ENCODE measurements at places on chromosomes 5 and 9.

DNA sequence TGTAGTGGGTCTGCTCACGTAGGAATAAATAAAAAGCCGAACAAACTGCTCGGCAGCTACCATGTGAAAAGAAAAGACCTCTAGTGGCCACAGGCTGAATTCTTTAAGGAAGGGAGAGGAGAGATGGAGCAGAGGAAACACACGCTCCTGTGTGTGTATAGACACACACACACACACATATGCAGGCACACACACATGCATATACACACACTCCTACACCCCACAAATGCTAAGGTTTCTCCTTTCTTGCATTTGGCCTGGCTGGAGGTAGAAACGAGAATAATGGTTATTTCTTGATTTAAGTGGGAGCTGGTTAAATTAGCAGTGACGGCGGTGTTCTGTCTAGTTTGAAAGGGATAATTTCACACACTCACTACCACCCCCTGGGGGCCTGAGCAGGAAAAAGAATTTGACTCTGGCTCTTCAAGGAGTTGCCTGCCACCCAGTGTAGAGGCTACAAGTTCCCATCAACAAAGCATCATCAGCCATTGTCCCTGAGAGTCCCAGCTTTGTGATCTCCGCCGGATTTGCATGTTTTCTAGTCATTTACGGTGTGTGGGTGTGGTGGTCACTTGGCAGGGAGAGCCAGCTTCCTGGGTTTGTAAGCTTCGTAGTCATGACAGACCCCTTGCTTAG, at the start of gene INSYN2B:
INSYN2B (minus strand) TSS at position 78 of the 636 bp plus-strand sequence. CDS start 96,597 bp downstream, outside the sequence.
- peak; percentile 75 for DNase-seq

DNA sequence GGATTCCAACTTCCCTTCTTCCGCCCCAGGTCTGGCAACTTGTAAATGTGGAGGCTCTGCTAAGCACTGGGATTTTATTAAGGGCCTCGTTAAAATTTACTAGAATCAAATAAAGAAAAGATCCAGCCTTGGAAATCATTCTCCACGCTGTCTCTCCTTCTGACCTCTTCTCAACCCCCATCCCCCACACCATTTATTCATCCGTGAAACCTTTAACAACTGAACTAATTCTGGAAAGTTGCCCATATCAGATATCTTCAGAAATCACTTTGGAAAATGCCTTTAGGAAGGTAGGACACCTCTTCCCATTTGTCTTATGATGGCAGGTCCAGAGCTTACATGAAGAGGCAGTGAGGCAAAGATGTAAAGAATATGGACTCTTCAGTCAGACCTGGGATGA, 288.5 kb downstream of the SLIT3 start:
- DNase-seq = no peak

DNA sequence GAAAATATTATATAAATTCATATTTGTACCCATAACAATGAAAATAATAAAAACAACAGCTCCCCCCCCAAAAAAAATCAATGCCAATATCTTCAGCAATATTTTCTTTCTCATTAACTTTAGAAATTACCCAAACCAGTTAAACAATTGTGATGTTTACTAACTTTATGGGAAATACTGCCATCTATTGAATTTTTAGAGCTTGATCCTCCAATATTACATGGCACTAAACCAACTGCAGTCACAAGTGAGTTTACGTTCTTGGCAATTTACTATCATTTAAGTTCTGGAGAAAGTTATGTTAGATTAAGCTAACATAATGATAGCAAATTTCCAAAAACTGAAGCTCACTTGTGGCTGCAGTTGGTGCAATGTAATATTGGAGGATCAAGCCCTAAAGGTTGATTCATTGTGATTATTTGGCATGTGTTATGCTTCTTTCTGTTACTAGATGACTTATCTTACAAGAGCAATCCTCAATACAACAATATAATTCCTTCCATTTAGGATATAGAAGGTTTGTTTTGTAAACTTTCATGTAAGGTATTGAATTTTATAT, 379.5 kb downstream of the CDH18 start:
- no peak for DNase-seq

- no peak for DNase-seq
These were observed 48.0 kb upstream of the SAP30L start for GRCh38 chr5:154397652-154398406.

- no peak for DNase-seq
These were observed 63.4 kb downstream of the ANGPTL2 start for GRCh38 chr9:127059030-127059429.

DNA sequence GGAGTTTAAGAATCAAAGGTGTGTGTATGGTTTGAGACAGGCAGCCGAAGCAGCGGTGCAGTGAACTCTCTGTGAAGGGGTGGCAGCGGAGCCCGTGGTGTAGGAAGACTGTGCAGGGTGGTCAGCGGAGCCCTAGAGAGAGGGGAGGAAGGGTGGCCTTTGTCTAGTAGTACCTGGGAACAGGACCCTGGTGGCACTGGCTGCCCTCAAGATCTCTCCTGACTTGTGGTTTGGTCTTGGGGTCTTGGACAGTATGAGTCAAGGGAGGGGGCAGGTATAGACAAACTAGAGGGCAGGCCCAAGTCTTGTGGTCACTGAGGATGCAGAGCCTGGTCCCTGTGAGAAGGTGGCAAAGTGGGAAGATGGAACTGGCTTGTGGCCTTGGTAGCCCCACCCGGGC, 7.1 kb upstream of the NKX2-5 start:
- DNase-seq = no peak

DNA sequence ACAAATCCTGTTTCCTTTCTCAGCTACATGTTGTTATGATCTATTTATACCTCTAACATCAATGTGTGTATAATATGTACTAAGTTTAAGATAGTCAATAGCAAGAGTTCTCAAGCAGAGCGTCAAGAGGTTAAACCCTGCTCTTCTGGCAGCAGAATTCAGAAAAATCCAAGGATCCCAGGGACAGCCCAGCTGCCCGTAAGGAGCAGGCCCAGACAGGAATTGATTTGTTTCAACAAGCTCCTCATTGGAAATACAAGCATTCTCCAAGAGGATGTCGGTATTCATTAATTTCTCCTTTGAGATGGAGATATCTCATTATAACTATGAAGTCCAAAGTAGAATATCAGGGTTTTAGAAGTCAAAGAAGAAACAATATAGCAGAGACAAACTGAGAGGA, 14.9 kb downstream of the EFNA5 start:
- no peak for DNase-seq

GRCh38 chr9:22120595-22120994, 111.5 kb upstream of the CDKN2B start:
- no peak for DNase-seq

GRCh38 chr5:131457193-131457592, 177.8 kb downstream of the RAPGEF6 start:
- DNase-seq = no peak

DNA sequence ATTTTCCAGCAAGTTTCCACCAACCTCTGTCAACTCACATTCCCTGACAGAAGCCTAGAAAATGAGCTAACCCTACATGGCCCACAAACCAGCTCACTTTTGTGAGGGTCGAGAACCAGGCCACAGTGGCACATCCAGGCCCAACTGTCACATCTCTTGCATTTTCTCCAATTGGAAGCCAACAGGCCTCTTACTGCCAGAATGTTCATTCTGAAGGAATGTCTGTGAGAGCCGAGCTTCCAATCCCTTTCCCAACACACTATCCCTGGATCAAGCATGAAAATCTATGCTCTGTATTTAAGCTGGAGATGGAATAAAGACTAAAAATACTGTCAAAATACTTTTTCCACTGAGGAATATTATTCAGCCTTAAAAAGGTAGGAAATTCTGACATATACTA, 20.0 kb downstream of the MARCHF3 start:
- DNase-seq = no peak

- DNase-seq = no peak
These were observed 260.0 kb downstream of the NR2F1-AS1 start for GRCh38 chr5:93320920-93321445.

Measured in suprapubic skin (tissue), 4 donors.